ENCODE measurements at places on chromosomes 7 and 10. TPM values are rescaled to one million over a fixed set of nuclear protein-coding genes. Genes with fewer than 3 reads are reported as not detected.

DNA sequence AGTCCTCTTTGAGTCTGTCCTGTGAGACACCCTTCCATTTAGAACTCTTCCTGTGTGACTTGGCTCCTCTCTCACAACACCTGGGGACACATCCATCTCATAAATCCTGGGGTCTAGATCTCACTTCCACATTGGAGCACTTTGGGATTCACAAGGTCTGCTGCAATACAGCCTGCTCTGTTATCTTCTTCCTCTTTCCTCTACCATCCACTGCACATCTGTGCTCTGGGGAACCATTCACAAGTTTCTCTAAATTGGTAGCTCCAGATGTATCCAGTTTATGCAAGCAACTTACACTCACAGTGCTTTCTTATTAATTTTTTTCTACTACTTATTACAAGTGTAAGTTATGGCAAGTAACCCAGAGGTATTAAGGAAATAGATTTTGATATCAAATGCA, 5.5 kb upstream of the FIGNL1 start:
- no peak for DNase-seq

GRCh38 chr10:120382360-120382759, 74.7 kb upstream of the PLPP4 start:
- DNase-seq = no peak

DNA sequence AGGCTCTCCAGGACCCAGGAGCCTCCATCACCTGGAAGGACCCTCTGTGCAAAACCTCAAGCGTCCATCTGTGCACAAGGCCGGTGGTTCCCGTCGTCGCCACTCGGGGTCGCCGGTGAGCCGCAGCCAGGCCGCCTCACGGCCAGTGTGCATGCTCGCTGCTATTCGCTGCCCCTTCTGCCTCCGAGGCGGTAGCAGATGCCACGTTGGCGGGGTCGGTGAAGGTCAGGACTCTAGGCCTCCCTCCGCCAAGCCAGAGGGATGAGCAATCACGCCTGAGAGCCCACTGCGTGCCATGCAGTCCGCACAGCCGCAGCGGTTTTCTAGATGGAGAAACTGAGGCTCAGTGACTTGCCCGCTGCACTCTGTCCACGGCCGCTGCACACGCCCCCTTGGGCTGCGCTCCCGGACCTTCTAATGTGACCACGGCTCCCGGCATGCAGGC, 5.7 kb downstream of the UPK3B start:
- DNase-seq = peak; percentile 39

CUL2 gene
- total RNA-seq = 20.0 TPM

GRCh38 chr7:29797112-29797944, 9.0 kb upstream of the WIPF3 start:
- no peak for DNase-seq

GRCh38 chr7:140903741-140904480, 20.8 kb downstream of the BRAF start:
- DNase-seq = peak; percentile 8

FAM180A gene
- not detected for total RNA-seq

OPN1SW gene
- total RNA-seq = not detected

GRCh38 chr10:48923748-48924147, 15.9 kb downstream of the LRRC18 start:
- DNase-seq = no peak

GRCh38 chr7:96532428-96532935, 177.2 kb downstream of the SEM1 start:
- no peak for DNase-seq

- DNase-seq = peak; percentile 9
Measured at GRCh38 chr10:123926401-123927264, 35.0 kb upstream of the CPXM2 start.

CASP2 gene
- total RNA-seq = 11.6 TPM

- DNase-seq = no peak
Measured at GRCh38 chr10:114048472-114048871, 4.8 kb downstream of the ADRB1 start.

GRCh38 chr7:128931965-128932861, 5.5 kb upstream of the IRF5 start:
- no peak for DNase-seq

DNA sequence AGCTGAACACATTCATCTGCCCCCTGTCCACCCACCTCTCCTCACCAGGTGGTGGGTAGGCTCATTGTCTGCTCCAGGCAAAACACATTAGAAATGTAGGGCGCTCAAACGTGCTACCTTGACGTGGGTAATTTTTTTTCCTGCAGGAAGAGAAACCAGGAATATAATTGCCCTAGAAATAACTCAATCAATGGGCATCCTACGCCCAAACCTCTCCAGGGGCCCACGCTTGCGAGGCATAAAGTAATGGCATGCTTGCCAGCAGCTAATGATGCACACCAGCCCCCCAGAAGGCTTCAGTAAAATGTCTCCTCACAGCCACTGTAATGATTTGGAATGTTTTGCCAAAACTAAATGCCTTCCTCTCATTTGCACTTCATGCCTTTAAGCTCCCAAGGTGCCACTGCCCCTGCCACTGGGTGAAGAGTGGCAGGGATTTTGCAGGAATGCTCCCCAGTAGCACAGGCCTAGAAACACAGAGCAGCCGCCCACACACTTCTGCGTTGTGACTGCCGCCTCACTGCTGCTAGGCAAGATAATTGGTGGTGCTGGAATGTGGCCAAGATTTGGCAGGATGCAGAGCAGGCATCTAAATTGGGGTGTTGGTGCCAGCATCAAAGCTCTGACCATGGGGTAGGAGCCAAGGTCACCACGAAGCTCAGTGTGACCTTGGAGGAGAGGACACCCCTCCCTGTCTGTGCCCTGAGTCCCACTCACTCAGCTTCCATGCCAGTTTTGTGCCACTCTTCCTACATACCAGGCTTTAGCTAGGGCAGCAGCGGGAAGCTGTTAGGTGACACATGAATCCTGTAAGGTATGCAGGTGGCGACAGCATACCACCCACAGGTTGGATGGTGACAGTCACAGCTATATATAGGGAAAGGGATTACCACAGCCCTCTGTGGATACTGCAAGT, 48.7 kb upstream of the PPP1R3C start:
- peak; percentile 6 for DNase-seq

ZNF736 gene
- total RNA-seq = 8.3 TPM

DNA sequence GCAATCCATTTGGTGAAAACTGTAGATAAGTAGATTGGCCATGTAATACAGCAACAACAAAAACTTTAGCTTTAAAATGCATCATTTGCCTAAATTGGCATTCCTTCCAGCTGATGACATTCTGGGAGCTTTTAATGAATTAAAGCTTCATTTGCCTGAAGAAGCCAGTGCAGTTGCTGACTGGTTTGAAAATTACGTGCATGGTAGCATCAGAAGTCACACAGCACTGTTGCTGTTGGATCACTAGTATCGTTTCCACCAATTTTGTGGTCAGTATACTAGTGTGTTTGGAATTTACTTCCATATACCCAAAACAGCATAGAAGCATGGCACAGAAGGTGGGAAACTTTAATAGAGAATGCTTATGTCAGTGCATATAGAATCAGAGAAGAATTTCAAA, 194.9 kb downstream of the ETV1 start:
- no peak for DNase-seq

DNA sequence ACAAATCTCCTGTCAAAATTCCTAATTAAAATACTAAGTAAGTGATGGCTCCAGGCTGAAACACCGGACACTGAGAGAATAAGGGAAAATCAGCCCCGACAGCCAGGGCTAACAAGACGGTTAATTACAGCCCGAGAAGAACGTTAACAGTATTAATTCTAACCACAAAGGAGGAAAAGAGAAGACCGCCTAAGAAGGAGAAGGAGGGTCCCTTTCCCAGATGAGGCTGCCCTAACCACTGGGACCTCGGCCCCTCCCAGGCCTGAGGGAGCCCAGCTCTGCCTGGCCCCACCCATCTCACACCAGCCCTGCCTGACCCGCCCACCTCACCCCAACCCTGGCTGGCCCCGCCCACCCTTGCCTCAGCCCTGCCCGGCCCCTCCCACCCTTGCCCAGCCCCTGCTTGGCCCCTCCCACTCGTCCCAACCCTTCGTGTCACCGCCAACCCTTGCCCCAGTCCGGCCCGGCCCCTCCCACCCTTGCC, 51.3 kb downstream of the PWWP2B start:
- DNase-seq = peak; percentile 29

HEPACAM2 gene
- not detected for total RNA-seq

- no peak for DNase-seq
Measured at GRCh38 chr7:155820788-155821187, 8.5 kb upstream of the SHH start.

SRRM3 gene
- 1.5 TPM for total RNA-seq

GRCh38 chr10:60385399-60385738, 4.3 kb downstream of the ANK3 start:
- DNase-seq = no peak

ZNF804B gene
- total RNA-seq = not detected

DNA sequence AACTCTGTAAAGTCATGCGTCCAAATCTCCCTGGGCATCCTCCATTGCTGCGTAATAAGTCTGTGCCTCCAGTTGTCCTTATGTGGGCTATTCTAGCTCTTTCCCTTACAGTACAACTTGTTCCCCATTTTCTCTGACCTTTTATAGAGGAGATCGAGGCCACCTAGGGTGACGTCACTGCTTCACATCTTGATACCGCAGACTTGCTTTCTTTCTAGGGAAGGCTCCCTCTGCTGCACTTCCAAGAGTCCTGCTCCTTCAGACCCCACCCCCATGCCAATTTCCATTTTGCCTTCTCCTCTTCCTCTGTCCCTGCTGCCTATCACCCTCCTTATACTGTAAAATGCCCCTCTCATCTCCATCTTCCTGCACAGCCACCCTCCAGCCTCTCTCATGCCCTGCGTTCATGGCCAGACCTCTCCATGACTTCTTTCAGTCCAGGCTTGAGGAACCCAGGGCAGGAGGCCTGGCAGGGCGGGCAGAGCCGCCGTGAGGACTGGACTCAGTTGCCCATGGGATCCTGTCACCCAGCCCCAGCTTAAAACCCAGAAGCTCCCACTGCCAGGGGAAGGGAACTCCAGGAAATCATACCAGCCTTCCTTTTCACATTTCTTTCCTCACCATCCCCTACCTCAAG, 57.5 kb downstream of the CAMK1D start:
- no peak for DNase-seq

DNA sequence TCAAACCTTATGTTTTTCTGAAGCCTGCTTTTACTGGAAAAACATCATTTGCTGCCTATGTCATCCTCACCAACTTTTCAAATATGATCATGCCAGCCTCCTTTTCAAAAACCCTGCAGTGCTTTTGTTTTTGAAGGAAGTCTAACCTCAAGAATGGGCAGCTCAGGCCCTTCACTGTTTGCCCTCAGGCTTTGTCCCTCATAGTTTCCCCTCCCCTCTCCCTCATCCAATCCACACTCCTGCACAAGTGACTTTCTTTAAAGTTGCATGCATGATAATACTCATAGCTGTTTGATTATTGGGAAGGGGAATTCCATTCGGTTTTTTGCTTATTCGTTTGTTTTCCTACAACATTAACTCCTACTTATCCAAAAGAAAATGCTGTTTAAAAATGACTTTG, 219.4 kb downstream of the SEMA3E start:
- no peak for DNase-seq

HMX3 gene
- total RNA-seq = not detected

NRAP gene
- not detected for total RNA-seq

DNA sequence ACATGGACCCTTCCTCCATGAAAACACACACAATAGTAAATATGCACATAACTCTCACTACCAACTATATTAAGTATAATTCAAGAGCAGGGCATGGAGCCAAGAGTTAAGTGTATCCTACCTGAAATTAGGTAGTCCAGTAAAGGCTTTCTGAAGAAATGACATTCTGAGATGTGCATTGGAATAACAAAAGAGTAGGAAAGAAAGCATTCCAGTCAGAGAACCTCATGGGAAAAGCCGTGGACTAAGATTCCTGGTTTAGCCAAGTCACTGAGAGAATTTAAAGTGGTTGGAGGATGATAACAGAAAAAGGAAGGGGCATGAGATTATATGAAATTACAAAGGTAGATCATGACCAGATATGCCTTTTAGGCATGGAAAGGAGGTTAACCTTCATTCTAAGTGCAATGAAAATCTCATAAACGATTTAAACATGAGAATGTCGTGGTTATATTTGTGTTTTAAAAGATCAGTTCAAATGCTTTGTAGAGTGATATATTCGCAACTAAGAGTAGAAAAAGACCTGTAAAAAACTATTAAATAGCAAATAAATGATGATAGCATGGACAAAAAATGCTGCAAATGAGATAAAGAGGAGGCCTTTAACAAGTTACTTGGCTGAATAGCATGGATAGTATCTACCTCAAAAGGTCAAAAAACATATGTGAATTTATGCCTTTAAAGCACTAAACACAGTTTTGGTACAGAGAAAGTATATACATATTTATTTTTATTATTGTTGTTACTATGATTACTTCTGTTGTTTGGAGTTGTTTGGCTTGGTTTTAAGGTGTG, 767.4 kb upstream of the GHITM start:
- no peak for DNase-seq

LEP gene
- not detected for total RNA-seq

MACC1 gene
- total RNA-seq = under 0.01 TPM

DNA sequence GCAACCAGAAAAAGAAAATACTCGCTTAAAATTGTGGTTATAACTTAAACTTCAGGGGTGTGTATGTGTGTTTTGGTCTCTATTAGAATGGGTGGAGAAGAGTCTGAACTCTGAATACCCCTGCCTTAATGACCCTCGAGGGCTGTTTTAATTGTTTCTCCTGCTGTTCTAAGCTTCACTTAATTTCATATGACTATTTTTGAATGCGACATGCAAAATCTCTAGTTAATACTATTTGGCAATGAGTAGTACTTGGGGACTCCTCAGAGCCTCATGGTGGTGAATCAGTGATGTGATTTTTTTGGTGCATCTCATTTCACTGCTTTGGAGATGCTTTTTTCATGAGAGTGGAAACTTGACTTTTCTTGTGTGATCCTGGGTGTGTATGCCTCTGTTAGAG, 178.6 kb downstream of the CDK14 start:
- DNase-seq = no peak

- DNase-seq = no peak
Measured at GRCh38 chr7:122018032-122018431, 126.0 kb downstream of the AASS start.

- DNase-seq = peak; percentile 58
Measured at GRCh38 chr7:66283003-66283920, 78.1 kb downstream of the TPST1 start.

DNA sequence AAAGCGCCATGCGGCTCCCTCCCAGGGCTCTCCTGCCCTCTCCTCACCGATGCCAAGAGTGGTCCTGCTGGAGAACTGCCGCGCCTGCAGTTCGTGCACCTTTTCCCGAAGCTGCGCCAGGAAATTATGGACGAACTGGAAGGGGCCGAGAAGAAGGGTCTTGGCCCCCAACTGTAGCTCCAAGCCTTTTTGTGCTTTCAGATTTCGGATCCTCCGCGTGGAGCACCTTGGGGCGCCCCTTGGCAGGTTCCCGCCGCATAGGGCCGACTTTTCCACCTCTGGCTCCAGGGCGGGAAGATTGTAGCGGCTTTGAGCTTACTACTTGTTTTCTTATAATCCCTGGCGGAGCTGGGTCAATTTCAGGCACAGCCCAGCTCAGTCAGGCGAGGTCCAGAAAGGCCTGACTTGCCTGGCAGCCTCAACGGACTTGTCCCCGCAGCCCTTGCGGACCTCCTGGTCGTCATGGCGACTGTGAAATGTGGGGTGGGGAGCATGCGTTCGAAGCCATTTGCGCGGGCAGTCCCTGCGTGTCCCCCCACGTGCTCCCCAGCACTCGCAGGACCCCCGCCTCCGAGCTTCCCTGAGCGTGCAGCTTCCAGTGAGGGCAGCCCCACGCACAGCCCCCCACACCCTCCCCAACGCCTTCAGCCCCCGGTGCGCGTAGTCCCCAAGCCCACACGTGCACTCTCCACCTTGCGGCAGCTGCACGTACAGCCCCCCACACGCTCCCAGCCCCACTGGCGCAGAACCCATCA, 129.9 kb downstream of the KBTBD2 start:
- peak; percentile 11 for DNase-seq

PAX2 gene
- total RNA-seq = not detected

CHAT gene
- not detected for total RNA-seq

Measured in lung microvascular endothelial cell (primary cell).